Kasumi-1 (cell line): ENCODE measurements at places on chromosomes 3 and 15.

- DNase-seq: no peak
Measured at GRCh38 chr3:188906236-188906635, 265.5 kb upstream of the TPRG1 start.

DNA sequence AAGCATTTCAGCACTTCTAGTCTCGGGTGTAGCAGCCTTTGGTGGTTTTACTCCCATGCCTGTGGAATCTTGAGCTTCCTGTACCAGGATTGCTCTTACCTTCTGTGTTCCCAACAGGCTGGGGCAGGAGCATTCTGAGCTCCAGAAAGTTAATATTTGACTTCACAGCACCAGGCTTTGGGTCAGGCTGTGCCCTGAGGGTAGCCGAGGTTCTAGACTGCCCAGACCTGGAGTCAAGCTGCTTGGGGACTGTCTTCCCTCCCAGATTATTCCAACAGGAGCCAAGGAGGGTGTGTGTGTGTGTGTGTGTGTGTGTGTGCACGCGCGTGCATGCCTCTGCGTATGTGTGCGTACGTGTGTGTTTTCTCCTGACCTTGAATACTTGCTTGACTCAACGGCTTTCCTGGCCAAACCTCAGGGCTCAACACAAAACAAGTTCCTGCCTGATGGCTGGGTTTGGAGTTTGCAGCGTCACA, 94.8 kb downstream of the FLNB start:
- DNase-seq: no peak

GRCh38 chr15:100250176-100250800, 91.5 kb downstream of the ADAMTS17 start:
- no peak for DNase-seq

DNA sequence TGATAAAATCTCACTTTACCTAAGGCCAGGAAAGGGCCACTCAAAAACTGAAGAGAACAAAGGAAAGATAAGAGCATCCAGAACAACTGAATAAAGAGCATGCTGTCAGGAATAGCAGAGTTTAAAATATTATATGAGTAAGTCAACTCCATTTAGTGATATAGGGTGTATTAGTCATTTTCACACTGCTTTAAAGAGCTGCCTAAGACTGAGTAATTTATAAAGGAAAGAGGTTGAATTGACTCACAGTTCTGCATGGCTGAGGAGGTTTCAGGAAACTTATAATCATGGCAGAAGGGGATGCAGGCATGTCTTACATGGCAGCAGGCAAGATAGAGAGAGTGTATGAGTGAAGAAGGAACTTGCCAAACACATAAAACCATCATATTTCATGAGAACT, 778.0 kb upstream of the NECTIN3 start:
- DNase-seq: no peak

- DNase-seq: no peak
Measured at GRCh38 chr15:41820791-41821423, 7.0 kb upstream of the JMJD7 start.

- DNase-seq: no peak
Measured at GRCh38 chr3:160612386-160613075, 47.2 kb upstream of the KPNA4 start.

DNA sequence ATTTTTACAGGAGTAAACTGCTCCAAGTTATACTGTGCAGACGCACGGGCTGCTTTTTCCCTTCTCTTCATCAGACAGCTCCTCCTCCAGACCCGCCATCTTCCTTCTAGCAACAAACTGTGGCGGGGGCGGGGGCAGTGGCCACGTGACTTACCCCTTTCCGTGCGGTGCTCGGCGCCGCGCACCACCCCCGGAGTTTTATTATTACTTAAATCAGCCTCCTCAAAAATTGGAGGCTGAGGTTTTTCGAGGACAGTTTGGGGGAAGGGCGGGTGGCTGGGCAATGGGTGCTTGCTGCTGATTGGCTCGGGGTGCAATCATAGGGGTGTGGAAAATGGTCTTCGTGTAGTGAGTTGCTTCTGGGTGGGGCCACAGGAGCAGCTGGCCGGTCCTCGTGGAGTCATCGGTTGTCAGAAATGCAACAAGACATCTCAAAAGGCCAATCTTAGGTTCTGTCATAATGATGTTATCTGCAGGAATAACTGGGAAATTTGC, 77.1 kb upstream of the MFGE8 start:
- DNase-seq: no peak

- DNase-seq: no peak
Measured at GRCh38 chr15:77895742-77896141, 181.8 kb downstream of the TBC1D2B start.
